Hippocampal formation (tissue), 2 donors: ENCODE measurements at places on chromosomes 16 and 17.

GRCh38 chr17:72259922-72260321 lies 139.1 kb downstream of the SOX9 start:
- DNase-seq, result no peak

- DNase-seq, result no peak
Observed at GRCh38 chr16:3115003-3115402, 2.6 kb downstream of the ZNF205 start.

GRCh38 chr16:67922221-67922620 lies 9.4 kb downstream of the CTRL start:
- DNase-seq, result no peak

DNA sequence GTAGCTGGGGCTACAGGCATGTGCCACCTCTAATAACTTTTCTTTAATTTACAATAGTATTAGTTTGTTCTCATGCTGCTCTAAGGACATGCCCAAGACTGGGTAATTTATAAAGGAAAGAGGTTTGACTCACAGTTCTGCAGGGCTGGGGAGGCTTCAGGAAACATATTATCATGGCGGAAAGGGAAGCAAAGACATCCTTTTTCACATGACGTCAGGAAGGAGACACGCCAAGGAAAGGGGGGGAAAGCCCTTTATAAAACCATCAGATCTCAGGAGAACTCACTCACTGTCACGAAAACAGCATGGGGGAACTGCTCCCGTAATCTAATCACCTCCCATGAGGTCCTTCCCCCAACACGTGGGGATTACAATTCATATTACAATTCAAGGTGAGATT lies 18.3 kb downstream of the IL4R start:
- no peak for DNase-seq

- no peak for DNase-seq
Observed at GRCh38 chr17:76544546-76545365, 4.9 kb downstream of the PRCD start.

DNA sequence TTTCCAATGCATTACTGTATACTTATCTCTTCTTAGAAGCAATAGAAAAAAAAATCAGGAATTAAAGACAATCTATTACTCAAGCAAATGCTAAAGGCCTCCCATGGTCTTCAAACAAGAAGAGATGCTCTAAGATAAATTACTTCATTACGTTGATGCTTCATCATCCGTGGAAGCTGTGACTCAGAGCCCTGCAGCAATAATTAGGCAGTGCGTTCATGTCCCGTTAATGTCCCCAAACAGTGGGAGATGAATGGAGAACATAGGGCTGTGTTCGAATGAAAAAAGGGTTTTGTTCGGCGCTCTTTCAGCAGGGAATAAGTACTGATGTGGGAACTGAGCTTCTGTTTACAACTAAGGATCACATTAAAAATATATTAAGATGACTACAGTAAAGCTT lies 15.9 kb upstream of the PDXDC1 start:
- DNase-seq, result no peak

GRCh38 chr16:1107731-1108130 lies 11.7 kb upstream of the C1QTNF8 start:
- DNase-seq, result no peak

GRCh38 chr16:79845033-79845733 lies 244.6 kb upstream of the MAF start:
- no peak for DNase-seq

DNA sequence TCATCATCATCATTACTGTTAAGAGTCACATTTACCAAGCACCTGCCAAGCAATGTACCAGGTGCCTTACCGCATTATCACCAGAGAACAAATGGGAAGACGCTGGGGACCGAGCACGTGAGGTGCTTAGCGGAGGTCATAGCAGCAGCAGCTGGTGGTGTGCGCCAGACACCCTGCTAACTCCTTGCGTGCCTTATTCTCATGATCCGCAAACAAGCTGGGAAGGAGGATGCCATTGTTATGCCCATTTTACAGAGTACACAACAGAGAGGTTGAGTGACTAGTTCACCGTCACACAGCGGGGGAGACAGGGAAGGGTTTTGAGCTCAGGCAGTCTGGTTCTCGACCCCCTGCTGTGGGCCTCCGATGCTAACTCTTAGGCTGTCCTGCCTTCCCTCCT lies 7.3 kb downstream of the ATP2A3 start:
- no peak for DNase-seq

GRCh38 chr17:19762515-19762961 lies 14.4 kb upstream of the ALDH3A1 start:
- peak; percentile 57 for DNase-seq

DNA sequence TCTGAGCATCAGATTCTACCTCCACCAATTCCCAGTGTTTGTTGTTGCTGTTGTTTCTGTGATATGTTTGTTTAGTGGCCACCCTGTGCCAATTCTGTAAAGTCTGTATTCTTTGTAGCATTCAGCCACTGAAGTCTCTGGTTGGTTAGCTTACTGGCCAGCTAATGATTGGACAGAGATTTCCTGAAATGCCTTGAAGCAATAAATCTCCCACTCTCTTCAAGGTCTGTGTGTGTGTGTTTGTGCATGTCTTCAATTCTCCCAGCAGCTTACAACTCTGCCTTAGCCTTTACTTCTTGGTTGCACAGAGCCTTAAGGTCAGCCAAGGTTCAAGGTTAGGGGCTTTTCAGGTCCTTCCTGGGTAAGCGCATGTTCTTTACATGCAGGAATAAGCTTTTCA lies 38.2 kb downstream of the PRPSAP2 start:
- no peak for DNase-seq

DNA sequence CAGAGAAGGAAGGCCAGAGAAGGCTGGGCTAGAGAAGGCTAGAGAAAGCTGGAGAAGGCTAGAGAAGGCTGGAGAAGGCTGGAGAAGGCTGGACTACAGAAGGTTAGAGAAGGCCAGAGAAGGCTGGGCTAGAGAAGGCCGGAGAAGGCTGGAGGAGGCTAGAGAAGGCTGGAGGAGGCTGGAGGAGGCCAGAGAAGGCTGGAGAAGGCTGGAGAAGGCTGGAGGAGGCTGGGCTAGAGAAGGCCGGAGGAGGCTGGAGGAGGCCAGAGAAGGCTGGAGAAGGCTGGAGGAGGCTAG lies 6.4 kb upstream of the OGFOD3 start:
- no peak for DNase-seq

DNA sequence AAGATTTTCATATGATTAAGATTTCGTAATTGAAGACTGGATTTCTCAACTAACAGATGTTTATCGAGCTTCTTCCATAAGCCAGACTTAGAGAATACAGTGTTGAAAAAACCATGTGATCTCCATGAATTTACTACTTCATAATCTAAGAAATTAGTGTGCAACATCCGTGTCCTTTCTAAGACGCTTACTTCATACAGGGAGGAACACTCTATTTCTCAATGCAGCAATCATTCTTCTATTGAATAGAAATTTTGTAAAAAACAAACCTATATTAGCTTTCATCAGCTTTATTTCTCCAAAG lies 946.3 kb downstream of the KCNJ2 start:
- DNase-seq, result no peak

GRCh38 chr16:89567656-89568594 lies 7.4 kb downstream of the RPL13 start:
- DNase-seq, result no peak

- peak; percentile 79 for DNase-seq
Observed at GRCh38 chr16:87723226-87723623, 42.6 kb downstream of the KLHDC4 start.

- DNase-seq, result no peak
Observed at GRCh38 chr16:3355589-3355988, at the start of gene OR2C1. TSS of gene OR2C1 (plus strand) at chr16:3355889. CDS start at chr16:3355941, 52 bp downstream.

- no peak for DNase-seq
Observed at GRCh38 chr16:24848065-24848464, 2.3 kb downstream of the SLC5A11 start.
